ENCODE measurements at places on chromosomes 3 and 15. TPM values are rescaled to one million over a fixed set of nuclear protein-coding genes. Genes with fewer than 3 reads are reported as not detected.

DUOXA2 gene
- not detected for total RNA-seq

DNA sequence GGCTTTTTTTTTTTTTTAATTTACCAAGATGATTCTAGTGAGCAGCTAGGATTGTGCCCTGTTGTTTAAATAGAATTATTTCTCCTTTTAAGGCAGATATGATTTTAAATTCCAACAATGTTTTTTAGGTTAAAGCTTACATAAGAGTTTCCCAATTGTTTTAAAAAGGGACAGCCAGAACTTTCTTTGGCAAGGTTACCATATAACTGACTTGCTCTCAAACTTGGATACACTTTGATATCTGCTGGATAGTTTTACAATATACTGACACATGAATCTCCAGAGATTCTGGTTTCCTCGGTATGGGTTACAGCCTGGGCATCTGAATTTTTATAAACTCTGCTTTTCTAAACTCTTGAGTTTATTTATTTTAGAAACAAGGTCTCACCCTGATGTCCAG is 134.3 kb upstream of the GADL1 start:
- no peak for DNase-seq

DNA sequence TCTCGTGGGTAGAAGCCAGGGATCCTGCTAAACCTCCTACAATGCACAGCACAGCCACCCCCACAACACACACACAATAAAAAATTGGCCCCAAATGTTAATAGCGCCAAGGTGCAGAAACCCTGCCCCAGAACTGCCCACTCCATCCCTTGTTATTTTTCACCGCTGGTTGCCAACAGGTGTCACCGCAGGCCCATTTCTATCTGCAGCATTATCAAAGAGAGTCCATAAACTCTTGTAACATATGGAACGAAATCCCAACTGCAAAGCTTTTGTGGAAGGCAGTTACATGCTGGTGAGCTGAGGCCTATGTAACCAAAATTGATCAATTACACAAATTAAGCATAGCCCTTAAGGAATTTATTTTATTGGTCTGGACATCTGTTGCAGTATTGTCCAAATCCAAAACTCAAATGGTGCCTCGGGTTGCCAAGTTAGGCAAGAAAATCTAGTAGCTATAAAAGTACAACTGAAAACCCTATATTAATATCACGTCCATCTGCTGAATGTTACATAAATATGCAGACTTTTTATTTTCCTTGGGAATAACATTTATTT is 66.2 kb downstream of the SAMMSON start:
- DNase-seq = no peak

DNA sequence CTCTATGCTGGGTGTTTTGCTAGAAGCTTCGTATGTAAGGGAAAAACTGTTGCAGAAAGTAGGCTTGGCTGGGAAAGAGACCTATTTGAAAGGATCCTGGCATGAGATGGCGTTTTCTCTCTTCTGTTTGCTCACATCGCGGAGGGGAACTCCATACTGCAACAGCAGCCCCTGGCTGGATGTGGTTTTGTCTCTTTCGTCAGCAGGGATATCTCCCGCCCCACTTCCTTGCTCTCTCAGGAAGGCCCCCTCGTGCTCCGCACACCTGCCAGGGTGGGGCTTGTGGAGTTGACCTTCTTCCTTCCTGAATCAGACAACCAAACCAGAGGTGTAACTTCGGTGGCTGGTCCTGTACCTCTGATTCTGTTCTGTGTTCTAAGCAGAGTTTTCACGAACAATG is 26.4 kb upstream of the MYZAP start:
- no peak for DNase-seq

DNA sequence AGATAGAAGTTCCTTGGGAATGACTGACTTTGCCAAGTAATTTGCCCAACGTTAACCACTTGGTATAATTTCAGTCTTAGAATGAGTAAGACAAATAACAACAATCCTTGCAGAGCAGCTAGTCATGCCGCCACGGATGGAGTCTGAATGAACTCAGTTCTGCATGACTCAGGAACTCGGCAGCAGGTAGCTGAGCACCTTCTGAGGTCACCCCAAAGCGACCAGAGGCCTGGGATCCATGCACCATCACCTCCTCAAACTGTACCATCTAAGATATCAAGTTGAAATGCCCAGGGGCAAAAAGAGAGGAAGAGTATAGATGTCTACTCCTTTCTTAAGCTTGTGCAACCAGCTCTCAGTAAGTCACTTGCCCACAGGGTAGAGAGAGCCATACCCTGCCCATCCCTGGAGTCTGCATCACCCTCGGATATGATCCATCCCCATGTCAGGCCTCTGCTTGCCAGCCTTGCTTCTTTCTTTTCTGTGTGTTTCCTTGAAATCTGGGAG is 8.5 kb upstream of the CDCP1 start:
- DNase-seq = no peak

- no peak for DNase-seq
Observed at GRCh38 chr3:100912571-100912970, 80.7 kb downstream of the ABI3BP start.

DNA sequence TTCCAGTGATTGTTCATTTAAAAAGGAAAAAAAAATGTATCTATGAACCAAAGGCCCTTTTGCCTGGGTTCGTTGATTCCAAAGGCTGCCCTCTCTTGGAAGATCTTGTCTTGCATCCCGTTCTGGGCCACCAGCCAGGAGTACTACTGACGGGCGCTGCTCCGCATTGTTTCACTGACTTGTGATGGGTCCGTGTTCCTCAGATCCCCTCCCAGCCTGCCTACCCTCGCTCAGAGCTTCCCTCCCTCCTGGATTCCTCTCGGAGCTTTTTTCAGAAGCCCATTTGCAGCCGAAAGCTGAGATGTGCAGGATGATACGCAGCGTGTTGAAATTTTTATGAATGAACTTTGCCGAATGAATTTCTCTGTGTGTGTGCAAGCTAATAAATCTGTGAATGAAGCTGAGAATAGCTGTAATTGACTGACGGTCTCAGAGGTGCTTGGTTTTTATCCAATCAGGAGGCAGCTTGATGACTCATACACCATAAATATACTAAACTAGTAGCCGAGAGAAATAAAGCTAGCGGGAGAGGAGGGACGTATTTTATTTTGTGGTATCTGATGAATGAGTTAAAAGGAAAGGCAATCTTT is at the start of gene SHC4:
TSS of gene SHC4 (minus strand) at position 396 of the 590 bp plus-strand sequence. CDS start 904 bp downstream, outside the sequence.
- DNase-seq = no peak

TGM5 gene
- total RNA-seq = 2.0 TPM

DNA sequence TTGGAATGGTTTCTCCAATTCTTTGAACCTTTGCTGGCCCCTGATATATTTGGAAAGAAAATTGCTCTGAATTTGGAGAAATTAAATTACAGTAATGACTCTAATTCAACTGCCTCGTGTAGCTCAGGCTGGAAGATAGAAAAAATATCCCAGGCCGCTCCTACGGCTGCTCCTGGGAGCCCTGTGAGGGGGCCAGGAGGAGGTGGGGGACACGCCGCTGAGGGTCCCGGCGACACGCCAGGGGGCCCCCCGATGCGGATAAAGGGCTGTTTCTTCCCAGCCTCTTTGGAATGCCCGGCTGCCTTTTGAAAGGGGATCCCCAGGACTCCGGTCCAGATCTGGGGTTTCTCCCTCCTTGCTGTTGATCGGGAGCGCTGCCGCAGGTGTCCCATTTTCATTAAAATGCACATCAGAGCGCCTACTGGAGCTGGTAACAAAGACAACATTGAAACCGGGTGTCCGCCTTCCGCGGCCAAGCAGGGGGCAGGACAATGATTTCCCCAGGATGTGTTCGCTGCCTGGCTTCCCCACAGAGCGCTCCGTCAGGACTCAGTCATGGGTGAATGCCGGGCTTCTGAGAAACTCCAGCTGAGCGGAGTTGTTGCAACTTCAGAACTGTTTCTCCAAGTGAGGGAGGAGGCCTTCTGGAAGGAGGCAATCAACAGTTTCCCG is 200.1 kb upstream of the KBTBD8 start:
- no peak for DNase-seq

GRCh38 chr15:60594071-60594470 is 115.1 kb upstream of the ICE2 start:
- peak; percentile 67 for DNase-seq

- no peak for DNase-seq
Observed at GRCh38 chr3:164351131-164351530, 727.2 kb downstream of the SI start.

- DNase-seq = no peak
Observed at GRCh38 chr3:169746924-169747323, 17.9 kb downstream of the TERC start.

DNA sequence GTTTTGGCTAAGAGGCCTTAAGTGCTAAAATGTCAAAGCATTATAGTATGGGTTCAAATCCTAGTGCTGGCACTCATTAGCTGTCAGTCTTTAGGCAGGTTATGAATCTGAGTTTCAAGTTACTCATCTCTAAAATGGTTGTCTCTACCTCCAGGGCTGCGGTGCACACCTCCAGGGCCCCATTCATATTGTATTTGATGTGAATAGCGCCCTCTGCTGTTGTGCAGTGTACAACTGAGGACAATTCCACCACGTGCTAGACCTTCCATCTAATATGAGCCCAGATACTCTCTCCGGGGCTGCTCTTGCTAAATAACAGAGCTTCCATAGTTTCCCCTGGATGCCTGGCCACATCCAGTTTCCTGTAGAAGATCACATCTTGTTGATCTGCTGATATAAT is 54.3 kb downstream of the OXNAD1 start:
- DNase-seq = no peak

DNA sequence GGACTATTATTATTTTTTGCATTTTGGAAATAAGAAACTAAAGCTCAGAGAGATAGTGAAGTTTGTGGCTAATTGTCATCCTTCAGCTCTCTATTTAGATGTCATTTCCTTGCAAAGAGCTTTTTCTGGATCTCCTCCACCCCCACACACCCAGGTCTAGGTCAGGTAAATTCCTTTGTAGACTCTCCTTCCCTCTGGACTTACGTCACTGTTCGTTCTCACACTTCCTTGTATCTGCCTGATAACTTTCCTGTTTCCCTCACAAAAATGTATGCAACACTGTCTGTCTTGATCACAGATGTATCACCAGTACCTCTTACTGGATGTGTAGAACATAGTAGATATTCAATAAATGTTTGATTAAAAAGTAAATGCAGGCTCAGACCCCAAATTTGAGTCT is 6.1 kb upstream of the MB21D2 start:
- no peak for DNase-seq

DCP1A gene
- 28.3 TPM for total RNA-seq

DNA sequence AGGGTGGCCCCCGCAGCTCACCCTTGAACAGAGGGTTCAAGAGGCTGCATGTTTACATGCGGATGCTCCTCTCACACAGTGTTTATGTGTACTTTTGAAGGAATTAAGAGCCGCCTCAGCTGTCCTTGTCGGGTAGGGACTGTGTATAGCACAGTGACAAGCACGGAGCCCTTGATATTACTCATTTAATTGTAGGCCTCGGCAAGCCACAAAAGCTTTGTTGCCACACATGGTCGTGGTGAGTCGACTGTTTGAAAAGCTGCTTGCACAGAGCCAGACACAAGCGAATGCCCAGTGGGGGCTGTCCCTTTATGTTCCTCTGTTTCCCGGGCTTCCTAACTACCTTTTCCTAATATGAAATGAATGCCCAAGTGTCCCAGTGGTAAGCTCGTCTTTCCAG is 4.5 kb downstream of the ESYT3 start:
- no peak for DNase-seq

- no peak for DNase-seq
Observed at GRCh38 chr3:170865209-170866094, 4.5 kb downstream of the RPL22L1 start.

NKTR gene
- total RNA-seq = 85.4 TPM

CHRNA5 gene
- 9.0 TPM for total RNA-seq

DNA sequence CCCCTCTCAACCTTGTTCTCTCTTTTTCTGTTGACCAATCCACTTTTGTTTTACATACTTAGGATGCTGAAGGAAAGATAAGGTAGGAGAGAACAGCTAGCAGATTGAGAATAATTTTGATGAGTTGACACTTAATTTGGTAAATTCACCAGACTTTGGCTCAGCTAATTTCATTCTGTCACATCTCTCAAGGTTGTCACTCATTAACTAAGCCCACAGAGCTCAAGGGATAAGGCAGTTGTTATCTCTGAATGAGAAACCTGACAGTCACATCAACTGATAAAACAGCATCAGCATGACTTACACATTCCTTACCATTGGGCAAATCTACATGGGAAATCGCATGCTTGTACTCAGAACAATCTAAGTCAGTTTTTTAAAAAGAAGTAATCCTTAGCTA is 591.4 kb downstream of the NLGN1 start:
- DNase-seq = no peak

TRA2B gene
- 286 TPM for total RNA-seq

DNA sequence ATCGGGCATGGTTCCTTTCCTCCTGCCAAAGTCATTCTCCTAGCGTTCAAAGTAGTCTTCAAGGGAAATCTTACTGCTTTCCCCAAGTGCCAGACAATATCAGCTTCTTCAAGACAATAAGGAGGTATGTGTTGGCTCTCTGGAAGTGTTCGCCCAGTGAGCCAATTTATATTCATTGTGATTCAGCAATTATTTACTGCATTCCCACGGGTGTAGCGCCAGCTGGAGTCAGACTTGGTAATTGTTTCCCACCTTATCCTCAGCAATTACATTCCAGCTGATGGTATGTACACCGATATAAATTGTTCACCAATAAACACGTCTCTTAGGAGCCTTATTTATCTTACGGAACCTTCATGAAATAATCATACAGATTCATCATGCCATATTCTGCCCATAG is 103.6 kb upstream of the CTNNB1 start:
- no peak for DNase-seq

DNA sequence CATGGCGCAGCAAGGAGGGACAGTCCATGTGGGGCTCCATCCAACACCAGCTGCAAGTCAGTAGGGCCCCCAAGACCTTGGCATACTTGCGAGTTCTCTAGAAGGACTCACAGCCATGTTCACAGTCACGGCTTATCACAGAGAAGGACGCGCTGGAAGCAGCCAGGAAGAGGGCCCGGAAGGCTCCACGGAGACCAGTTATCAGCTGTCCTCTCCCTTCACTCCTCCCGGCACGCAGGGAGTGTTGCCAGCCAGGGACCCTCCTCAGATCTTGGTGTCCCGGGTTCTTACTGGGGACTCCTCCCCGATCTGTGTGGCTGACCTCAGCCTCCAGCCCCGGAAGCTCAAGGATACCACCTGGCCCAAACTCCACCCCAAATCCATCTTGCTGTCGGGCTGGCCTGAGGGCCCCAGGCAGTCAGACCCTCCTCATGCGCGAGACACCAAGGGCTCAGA is 68.0 kb downstream of the SLTM start:
- no peak for DNase-seq

DNA sequence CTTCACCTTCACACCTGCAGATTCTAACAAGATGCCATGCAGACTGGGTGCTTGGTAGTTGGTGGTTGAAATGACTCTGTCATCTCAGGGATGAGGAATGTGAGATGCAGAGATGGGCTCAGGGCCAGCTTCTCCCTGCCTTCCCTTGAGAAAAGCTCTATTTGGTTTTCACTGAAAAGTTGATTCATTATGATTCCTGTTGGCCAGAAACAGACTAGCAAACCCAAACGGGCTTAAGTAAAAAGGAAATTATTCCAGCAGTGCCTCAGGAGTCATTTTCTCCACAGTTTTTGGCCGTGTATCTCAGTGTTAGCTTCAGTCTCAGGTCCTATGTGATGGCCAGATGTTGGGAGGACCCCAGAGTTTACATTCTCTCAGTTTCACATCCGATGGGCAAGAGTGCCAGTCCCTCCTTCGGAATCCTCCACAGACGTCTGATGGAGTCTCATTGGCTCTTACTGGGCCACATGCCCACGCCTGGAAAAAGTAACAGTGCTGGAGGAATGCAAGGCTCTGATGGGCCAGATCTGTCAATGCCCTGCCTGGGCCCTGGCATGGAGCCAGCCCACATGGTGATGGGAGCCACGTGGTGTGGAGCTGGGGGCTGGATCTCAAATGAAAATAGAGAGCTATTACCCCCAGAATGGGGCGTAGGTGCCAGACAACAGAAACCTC is 22.3 kb upstream of the SACM1L start:
- DNase-seq = no peak

GRCh38 chr15:85618956-85619491 is 175.7 kb downstream of the KLHL25 start:
- DNase-seq = peak; percentile 75

SLC28A2 gene
- total RNA-seq = not detected
